ENCODE measurements at places on chromosomes 16 and 17.

GRCh38 chr17:78935419-78936323 lies 10.5 kb upstream of the TIMP2 start:
- DNase-seq = no peak

GRCh38 chr16:86883583-86884389 lies 305.4 kb downstream of the FOXL1 start:
- no peak for DNase-seq

DNA sequence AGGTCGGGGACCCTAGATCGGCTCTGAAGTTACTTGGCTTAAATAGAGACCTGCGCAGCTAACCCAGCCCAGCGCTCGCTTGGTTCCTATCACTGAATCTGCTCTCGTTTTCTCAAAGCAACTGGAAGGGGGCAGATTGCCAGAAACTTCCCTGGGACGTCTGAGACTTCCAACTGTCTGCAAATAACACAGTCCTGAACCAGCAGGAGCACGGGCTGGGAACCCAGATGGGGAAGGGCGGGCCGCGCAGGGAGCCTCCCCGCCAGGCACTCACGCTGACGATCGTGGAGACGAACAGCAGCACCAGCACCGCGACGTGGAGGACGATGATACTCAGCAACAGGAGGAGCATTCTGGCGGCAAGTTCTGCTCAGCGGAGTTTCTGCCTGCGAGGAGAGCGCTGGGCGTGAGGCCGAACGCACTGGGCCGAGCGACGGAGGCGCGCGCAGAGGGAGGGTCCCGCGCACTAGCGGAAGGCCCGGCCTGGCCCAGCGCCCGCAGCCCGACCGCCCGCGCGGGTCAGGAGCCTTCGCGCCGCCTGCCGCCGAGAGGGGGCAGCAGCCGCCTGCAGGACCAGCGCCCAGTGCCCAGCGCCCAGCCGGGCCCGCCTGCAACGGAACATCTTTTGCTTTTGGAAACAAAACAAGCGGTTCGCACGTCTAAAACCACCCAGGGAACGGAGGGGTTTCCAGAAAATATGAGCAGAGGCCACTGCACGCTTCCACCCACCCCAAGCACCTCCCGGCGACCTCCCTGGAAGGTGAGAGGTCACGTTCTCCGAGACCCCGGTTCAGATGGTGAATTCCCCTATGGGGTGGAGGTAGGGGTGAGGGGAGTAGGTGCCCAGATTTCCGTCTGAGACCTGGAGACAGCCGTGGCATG lies 4.5 kb downstream of the PMP22 start:
- DNase-seq = peak; percentile 77

DNA sequence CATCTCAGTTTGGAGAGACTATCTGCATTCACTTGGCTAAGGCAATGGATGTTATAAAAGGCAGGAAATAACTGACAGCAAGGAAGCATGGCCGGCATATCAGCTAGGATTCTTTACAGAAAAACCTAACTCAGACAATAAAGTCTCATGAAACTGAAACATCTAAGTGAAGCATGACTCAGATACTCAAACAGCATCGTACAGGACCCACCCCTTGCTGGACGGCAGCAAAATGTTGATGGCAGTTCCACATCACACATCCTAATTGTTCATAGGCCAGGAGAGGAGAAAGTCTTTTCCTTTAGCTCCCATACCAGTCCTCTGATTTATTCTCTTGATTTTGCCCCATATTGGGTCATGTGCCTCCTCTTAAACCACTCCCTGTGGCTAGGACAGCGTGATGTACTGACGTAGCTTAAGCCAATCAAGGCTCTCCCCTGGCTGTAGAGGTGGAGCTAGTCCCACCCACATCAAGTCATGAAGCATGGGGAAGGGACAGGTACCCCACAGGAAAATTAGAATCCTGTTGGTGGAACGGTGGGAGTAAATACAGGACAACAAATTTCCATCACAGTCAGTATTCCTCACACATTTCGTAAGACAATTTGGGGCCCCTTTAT lies 178.9 kb downstream of the IRX3 start:
- DNase-seq = no peak

GRCh38 chr16:51393381-51394005 lies 242.4 kb upstream of the SALL1 start:
- peak; percentile 53 for DNase-seq

GRCh38 chr17:32349503-32349853 lies 479 bp upstream of the ZNF207 start:
- DNase-seq = peak; percentile 33

GRCh38 chr16:54591816-54592246 lies 305.2 kb upstream of the IRX3 start:
- DNase-seq = no peak

Measured in NCI-H526 (cell line).